ENCODE measurements at places on chromosomes 1 and 21.

DNA sequence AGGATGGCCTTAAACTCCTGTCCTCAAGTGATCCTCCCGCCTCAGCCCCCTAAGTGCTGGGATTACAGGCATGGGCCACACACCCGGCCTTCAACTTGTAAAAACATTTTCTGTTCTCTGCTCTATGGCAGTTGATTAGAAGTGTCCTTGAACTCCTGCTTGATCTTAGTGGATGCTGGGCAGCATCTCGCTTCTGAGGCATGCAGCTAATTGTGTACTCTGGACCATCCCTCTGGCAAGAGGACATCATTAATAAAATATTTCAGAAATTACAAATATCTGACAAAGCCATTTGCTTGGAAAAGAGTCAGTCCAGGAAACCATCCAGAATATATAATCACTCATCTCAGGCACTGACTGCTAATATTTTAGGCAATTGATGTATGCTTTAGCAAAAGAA, 8.1 kb downstream of the NGF start:
- DNase-seq = no peak

GRCh38 chr21:29299046-29299915, 559 bp downstream of the BACH1 start:
- no peak for DNase-seq

- no peak for DNase-seq
Observed at GRCh38 chr1:27804791-27805190, 25.8 kb upstream of the PPP1R8 start.

DNA sequence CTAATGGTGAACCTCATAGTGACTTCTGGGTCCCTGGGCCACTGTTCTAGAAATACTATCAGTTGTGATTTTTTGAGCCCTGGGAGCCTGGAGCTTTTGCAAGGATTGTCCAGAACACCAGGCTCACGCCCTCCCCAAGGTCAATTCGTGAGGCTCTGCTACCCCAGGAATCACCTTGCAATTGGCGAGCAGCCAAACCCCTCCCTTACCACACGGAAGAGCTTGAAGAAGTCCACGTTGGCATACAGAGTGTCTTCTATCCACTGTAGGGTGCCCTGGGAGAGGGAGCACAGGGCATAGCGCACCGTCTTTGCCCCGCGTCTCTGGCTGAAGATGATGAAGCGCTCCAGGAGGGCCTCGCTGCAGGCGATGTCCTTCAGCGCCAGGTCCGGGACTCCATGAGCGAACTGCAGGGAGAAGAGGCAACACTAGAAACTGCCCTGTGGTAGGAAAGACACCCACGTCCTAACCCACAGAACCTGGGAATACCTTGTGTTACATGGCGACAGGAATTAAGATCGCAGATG, 22.3 kb downstream of the ABCA4 start:
- DNase-seq = no peak

DNA sequence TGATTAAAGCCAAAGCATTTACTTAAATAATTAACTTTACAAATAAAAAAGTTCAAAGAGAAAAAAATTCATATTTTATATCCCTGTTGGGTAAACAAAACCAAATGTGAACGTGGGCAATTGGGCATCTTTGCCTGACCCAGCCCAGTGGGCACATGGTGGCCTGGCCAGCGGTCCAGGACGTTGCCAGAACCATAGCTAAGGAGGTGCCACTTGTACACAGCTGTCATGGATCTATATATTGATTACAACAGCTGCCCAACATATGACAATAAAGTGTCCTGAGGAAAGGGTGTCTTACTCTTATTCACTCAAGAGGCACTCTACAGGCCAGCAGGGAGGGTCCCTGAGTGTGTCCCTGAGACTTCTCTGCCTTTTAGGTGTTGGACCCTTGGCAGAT, 78.5 kb downstream of the BCAR3 start:
- no peak for DNase-seq

DNA sequence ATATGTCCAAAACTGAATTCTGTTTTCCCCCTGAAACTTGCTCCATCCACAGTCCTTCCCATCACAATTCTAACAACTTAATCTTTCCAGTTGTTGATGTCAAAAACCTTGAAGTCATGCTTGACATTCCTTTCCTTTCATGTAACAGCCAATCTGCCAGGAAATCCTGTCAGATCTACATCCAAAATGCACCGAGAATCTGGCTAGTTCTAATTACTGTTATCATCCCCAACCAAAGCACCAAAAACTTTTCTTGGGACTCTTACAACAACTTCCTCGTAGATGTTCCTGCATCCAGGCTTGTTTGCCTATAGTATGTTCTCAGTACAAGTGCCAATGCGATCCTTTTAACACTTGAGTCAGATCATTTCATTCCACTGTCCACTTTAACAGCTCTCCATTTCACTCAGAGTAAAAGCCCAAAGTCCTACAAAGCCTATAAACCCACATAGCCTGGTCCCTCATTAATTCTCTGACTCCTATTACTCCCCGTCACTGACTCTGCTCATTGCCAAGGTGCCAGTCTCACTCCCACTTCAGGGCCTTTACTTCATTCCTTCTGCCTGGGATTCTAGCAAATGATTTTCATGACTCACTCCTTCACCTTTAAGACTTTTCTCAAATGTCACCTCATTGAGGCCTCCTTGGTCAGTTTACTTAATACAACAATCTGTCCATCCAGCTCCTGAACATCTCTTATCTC, 493.2 kb upstream of the NFIA start:
- no peak for DNase-seq

DNA sequence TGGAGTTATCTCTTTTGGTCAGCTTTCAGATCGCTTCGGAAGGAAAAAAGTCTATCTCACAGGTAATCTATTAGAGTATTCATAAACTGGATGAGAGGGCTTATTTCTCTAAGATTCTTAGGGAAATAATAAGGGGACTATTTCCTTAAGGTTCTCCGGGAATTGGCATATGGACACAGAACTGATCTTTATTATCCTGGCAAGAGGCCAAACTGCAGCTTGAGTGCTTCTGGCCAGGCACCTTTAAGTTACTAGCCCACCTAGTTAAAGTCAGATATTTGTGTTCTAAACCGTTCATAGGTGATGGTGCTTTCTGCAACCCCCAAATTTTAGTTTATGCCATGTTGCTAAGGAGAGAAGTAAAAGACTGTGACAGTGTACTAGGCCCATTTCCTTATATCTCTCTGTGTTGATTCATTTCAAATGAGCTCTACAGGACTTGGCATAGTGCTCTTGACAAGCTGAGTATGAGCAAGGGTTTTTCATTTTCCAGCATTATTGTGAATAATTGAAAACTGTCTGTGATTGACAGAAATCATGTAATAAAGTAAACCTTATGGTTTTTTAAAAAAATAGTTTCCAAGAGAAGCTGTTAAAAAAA, 43.4 kb downstream of the SLC22A15 start:
- DNase-seq = peak; percentile 63

GRCh38 chr1:94542088-94542870, 720 bp upstream of the F3 start:
- no peak for DNase-seq

GRCh38 chr1:76300556-76300955, 226.0 kb downstream of the ST6GALNAC3 start:
- no peak for DNase-seq

DNA sequence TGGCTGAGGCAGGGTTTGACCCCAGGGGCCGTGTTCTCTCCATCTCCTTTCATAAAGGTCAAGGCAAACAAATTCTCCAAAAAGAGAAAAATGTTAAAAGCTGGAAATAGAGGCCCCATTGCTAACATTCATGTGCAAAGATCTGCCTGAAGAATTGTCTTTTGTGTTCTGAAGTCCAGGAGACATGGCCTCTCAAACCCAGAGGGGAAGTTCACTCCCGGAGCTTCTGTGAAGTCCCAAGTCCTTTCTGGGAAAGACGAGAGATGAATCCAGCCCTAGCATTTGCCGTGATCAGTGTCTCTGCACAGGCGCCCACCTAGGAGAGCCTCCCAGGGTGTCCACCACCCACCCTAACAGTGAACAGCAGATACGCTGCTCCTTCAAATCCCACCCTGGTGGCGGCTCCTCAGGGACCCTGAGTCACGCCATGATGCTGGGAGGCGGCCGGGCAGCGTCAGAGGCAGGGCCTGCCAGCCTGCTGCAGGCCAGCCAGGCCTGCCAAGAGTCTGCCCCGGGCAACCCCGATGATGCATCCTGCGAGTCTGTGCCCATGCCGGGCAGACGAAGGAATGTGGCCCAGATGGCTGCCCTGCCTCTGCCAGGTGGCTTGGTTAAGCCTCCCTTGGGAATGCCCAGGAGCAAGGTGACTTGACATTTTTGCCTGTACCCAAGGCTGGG, 5.2 kb upstream of the C2CD2 start:
- no peak for DNase-seq

DNA sequence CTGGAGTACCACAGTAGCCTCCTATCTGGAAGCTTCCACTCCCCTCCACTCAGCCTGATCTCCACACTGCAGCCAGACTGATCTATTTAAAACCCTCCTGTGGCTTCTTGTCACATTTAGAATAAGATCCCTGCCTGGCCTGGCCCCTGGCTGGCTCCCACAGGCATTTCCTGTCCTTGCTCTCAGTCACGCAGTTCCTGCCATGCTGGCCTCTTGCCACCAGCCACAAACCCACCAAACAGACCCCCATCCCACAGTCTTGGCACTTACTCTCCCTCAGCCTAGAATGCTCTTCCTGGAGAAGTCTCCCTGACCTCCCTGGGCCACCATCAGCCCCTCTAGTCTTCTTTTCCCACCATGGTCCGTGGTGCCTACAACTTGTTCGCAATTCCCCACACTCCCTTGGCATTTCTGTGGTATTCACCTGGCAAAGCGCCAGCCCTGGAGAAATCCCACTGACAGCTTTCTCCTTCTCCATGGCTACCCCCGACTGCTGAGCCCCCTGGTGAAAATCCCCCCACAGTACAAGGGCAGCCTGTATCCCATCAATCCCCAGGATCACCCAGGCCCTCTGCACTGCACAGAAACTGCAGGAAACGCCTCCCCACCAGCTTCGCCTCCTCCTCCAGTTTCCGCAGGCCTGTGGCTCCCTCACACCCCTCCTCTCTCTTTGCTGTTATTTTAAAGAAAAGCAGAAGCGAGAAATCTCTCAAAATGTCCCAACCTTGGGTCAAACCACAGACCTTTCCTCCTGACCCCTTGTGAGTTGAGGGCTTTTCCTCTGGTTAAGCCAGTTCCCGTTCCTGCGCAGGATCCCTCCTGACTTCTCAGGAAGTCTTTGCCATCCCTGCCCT, 94.5 kb downstream of the SYT2 start:
- DNase-seq = no peak

DNA sequence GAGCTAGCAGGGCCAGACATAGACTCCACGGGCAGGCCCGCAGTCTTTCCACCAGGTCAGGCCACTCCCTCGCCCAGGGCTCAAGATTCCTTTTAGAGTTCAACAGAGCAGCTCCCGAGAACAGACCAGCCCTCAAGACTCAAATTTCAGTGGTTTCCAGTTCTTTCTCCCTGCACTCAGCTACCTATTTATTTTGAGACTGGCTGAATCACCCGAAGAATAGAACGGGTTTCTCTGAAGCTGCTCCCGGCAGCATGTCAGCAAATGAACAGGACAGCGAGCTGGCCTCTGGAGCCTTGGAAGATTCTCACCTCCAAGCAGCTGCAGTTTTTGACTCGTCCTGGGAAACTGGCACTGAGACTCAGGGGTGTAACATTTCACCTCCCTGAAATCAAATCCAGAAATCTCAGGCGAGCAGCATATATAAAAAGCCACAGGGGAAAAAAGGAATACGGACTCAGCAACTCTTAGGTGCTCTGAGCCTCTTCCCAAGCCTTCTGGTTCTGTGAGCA, 177.9 kb downstream of the CLIC6 start:
- no peak for DNase-seq

DNA sequence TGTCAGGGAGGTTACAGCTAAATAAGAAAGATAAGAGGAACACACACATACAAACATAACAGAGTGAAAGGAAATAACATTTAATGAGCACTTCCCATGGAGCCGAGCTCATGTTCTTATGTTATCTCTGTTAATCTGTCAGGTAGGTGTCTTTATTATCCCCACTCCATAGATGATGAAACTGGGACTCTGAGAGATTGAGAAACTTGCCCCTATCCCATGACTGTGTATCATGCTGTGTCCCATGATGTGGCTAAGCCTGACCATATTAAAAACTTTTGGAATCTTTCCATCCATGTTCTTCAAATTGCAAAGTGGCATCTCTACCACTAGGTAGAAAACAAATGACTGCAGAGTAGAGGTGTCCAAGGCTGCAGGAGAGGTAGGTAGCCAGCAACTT, 285.2 kb upstream of the SGIP1 start:
- no peak for DNase-seq

DNA sequence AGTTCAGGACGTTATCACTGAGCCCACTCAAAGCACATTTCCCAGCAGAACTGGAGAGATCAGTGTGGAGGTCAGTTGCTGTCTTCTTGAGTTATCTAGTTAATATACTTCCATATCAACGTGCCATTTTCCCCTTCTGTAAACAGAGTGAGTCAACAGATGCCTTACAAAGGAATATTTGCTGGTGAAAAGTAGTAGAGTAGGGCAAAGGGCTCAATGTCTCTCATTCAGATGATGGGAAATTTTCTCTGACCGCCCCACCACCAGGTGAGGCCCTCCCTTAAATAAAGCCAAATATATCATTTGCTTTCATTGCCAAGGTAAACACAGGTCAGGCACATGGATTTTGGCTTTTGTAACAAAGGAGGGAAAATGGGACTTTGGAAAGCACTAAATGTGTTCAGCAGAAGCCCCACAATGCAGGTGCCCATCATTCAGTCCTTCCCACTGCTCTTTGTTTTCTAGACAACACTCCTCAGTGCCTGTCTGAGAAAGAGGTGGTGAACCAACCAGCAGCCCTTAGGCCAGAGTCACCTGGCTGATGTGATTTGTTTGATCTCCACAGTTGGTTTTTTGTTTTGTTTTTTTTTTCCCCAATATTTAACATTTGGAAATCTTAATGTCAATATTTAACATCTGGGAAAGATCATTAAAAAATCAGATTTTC, 40.5 kb upstream of the SAMD13 start:
- DNase-seq = peak; percentile 88

GRCh38 chr1:200351826-200352549, 57.8 kb downstream of the ZNF281 start:
- no peak for DNase-seq

- DNase-seq = no peak
Observed at GRCh38 chr21:37208056-37208721, 58.9 kb downstream of the VPS26C start.

DNA sequence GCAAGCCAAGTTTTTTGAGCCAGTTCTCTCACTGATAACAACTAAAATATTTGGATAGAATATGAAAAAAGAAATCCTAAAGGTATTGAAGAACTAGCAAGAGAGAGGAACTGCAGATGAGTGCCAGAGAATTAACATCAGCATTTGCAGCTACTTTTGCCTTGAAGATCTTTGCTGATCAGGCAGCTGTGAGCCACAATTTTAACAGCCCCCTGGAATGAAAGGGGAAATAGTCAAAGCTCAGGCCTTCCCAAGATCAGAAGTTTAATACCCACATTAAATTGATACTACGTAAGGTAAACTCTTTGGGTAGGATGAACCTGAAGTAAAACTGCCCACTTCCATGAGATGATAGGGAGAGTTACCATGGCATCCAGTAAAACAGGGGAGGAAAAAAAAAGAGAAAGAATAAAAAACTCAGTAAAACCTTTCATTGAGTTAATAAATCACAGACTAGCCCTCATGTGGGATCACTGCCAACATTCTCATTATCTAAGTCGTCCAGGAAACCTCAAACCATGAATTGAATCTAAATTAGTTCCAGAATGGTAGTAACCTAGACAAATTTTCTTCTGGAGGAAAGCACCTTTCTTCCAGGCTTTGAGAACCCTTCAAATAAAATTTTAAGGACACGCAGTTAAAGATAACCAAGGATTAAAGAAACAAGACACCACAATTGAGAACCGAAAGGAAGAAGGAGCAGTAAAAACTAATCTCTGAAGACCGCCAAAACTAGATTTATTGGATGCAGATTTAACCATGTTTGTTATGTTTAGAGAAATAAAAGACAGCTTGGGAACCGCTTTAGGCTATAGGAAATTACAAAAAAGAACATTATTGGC, 28.3 kb downstream of the SCP2 start:
- peak; percentile 50 for DNase-seq

Measured in NCI-H2227 treated with DMSO at 0.1 percent for 48 hours (cell line).